Heart right ventricle (tissue), 16 donors: ENCODE measurements at places on chromosomes 3 and 15. TPM values are rescaled to one million over a fixed set of nuclear protein-coding genes. Genes with fewer than 3 reads are reported as not detected.

The ST8SIA2 gene
- total RNA-seq, result 0.41 TPM

The ESYT3 gene
- total RNA-seq, result 1.2 TPM

The SLC22A14 gene
- total RNA-seq, result 0.17 TPM

The AHSG gene
- total RNA-seq, result not detected

The STAB1 gene
- 32.0 TPM for total RNA-seq

The CDC25A gene
- 0.78 TPM for total RNA-seq
